ENCODE measurements at places on chromosomes 5 and 9.
A peak's percentile ranks its signal among the peaks of the same experiment; 100 is the strongest.

GRCh38 chr9:136117291-136117915 is 1.3 kb downstream of the TMEM250 start:
- no peak for DNase-seq

DNA sequence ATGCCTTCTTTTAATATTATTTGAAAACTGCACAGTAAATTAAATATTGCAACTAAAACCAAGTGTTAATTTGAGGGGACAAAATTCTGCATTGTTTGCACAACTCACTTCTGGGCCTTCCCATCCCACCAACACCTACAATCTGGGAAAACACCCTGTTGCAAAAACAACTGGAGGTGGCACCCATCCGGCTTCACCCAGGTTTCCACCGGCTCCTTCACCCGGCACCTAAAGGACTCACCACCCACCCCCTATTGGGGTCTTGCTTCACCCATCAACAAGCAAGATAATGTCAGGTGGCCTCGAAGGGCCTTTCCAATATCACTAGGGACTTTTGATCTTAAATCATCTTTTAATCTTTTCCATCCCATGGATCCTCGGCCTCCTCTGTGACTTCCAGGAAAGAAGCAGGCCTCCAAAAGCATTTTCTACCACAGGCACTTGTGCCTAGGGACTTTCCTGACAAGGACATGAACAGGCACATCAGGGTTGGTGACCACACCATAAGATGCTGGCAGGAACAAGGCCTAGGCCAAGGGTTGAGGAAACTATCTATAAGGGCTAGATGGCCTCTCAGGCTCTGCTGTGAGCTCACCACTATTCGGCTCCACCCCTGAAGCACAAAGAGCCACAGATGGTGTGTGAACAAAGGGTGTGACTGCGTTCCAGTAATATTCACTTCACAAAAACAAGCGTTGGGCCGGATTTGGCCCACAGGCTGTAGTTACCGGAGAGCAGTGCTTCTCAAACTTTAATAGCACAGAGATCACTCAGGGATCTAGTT is 205.1 kb downstream of the AUH start:
- no peak for DNase-seq

GRCh38 chr9:36622121-36622520 is 49.4 kb downstream of the MELK start:
- DNase-seq, result no peak

GRCh38 chr5:65100911-65101631 is 332.3 kb downstream of the CWC27 start:
- DNase-seq, result peak; percentile 22

DNA sequence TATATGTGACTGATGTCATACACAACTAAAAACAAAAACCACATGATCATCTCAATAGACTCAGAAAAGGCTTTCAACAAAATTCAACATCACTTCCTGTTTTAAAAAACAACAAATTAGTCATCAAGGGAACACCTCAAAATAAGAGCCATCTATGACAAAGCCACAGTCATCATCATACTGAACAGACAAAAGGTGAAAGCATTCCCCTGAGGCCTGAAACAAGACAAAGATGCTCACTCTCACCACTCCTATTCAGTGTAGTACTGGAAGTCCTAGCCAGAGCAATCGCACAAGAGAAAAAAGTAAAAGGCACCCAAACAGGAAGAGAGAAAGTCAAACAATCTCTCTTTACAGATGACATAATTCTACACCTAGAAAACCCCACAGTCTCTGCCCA is 893.5 kb upstream of the EDIL3 start:
- no peak for DNase-seq

DNA sequence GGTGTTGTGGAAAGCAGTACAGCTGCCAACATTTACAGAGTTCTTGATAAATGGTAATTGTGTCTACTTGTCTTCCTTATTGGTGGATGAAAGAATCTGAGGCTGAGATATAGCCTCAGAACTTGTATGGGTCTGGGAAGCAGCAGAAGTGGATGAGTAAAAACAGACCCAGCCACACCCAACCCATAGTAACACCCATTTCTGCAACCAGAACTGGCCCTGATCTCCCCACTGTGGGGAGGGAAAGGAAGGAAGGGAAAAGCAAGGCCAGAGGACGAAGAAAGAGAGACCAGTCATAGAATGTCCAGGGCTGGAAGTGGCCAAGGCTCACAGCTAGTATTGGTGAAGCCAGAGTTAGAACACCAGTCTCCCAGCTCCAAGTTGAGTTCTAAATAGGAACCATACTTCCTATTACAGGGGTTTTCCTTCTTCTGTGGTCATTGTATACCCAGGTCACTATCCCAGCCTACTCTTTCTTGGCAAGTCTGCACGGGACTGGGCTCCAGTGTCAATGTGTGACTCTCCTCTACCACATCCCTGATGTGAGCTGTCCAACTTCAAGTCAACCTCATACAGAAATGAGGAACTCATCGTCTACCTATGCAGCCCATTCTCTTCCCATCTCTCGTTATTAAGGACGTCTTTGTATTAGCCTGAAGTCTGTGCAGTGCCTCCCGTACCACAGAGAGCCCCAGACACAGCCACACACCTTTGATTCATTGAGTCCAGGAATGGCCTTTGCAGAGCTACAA is 35.9 kb downstream of the ITK start:
- DNase-seq, result no peak

DNA sequence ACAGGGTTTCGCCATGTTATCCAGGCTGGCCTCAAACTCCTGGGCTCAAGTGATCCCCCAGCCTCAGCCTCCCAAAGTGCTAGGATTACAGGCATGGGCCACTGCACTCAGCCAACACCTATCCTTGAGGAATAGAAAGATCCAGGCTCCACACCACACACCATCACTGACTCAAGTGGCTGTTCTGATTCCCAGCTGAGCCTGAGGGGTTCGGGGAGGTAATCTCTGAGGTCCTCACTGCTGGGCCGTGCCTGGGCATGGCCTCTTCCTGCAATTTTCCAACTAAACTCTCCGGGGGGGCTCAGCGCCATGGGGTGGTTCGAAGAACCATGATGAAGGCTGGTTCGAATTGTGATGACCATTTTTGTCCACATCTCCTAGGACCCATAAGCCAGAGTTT is 31.0 kb upstream of the IL17B start:
- DNase-seq, result no peak

- no peak for DNase-seq
Observed at GRCh38 chr9:94720846-94721549, 5.5 kb upstream of the AOPEP start.

- no peak for DNase-seq
Observed at GRCh38 chr9:111644195-111644772, 13.2 kb downstream of the DNAJC25 start.

DNA sequence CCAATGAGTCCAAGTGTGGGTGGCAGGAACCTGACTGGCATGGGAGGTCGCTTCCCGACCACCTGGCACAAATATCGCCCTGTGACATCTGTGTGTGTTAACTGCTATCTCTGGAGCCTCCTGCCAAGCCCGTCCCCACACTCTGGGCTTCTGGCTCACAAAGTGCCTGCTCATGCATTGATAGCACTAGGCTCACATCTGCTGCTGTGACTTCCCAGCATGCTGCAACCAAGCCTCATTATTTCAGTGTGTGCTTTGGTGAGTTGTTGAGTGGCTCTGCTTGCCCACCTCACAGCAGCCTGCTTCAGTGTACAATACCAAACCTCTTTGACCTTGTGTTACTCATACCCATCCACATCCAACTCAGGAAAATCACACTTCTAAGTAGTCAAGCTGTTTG is 139.8 kb downstream of the APBA1 start:
- peak; percentile 10 for DNase-seq

- DNase-seq, result no peak
Observed at GRCh38 chr5:174272671-174273070, 227.2 kb downstream of the NSG2 start.

DNA sequence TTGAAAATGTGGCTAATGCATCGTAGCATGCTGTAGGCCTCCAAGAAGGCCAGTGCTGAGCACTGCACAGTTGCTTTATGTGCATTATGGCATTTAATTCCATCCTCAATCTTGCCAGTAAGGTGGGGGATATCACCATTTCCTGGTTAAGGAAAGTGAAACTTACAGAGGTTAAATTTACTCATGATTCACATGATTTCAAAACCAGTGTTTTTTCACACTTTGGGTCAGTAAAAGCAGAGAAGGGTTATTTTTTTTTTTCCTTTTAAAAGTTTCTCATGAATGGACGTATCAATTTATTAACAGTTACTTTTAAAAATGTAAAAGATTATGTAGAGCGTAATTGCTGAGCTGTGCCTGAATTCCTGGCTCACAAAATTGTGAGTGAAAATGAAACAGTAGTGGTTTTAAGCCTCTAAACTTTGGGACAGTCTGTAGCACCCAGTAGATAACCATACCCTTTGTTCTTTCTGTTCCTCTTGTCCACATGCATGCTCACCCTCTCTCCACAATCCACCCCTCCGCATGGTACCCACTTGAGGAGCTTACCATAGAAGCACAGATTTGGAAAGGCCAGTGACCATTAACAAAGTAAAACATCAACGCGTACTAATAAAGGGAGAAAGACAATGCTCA is 21.2 kb downstream of the MAST4 start:
- no peak for DNase-seq

GRCh38 chr9:86713470-86713869 is 233.8 kb downstream of the GAS1 start:
- DNase-seq, result no peak

GRCh38 chr9:34686231-34686630 is 4.8 kb downstream of the CCL19 start:
- no peak for DNase-seq

DNA sequence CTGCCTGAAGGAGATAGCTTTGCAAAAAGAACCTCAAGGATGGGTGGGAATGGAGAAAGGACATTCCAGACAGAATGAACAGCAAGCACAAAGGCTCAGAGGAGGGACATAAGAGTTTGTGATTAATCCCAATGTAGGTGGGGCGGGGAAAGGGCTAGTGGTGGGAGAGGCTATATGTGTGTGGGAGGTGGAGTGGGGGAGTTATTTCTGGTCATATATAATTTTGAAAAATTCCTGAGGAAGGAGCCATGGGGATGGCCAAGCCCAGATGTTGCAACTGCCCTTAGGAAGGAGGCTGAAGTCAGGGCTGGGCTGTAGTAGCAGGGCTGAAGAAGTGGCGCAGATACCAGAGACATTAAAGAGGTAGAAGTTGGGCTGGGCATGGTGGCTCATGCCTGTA is 13.4 kb upstream of the CCL27 start:
- no peak for DNase-seq

- DNase-seq, result no peak
Observed at GRCh38 chr5:150595466-150596031, 44.9 kb upstream of the SYNPO start.

- peak; percentile 57 for DNase-seq
Observed at GRCh38 chr5:68962757-68963484, 130.9 kb upstream of the SLC30A5 start.

DNA sequence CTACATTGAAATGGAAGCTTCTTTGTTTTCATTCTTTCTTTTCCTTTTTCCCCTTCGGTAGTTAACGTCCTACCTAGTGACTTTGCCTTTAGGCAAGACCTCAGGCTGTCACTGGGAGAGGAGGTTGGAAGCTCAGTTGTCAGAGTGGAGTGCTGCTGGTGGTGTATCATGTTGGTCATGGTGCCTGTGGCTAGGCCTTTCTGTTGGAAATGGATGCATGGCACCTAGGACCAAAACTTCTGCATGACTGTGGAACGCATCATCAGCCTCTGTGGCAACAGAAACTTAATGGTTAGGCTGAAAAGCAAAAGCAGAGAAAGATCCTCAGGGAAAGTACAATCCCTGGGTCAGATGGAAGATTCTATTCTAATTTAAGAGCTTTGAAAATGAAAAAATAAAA is 57.9 kb downstream of the OSTF1 start:
- no peak for DNase-seq

DNA sequence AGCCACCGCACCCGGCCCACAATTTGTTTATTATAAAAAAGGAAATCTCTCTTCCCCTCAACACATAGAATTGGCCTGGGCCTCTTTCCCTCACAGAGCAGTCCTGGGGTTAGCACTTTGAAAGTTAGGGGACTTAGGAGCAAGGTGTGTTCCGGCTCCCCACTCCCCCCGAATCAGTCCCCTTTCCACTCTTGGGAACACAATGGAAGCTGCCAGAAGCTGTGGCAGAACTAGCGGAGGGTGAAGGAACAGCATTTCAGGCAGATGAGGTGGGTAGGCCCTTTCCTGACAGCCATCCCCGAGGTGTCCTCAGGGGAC is 16.4 kb upstream of the C5orf47 start:
- DNase-seq, result no peak

- DNase-seq, result no peak
Observed at GRCh38 chr5:142676318-142676717, 9.6 kb downstream of the FGF1 start.

DNA sequence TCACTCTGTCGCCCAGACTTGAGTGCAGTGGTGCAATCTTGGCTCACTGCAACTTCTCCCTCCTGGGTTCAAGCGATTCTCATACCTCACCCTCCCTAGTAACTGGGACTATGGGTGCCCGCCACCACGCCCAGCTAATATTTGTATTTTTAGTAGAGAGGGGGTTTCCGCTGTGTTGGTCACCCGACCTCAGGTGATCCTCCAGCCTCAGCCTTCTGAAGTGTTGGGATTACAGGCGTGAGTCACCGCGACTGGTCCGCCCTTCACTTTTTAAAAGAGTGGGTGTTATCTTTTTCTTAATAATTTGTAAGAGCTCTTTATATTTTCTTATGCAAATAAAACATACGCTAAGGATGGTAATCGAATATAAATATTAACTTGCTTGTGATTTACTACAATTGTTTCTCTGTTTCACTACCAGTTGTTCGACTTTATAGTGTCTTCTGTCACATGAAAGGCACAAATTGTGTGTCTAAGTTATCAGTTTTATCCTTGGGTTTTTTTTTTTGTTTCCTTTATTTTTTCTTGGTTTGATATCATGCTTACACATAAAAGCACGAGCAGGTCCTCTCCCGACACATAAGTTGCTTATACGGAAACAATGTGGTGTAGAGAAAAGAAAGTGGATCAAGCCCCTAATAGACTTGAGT is 1.9 kb upstream of the GPBP1 start:
- DNase-seq, result no peak

GRCh38 chr9:109110329-109111021 is 9.3 kb downstream of the TMEM245 start:
- no peak for DNase-seq

GRCh38 chr5:8458038-8458383 is 589.1 kb downstream of the MTRR start:
- peak; percentile 42 for DNase-seq

Measured in NCI-H510A treated with DMSO at 0.1 percent for 48 hours (cell line).